ENCODE measurements at places on chromosomes 6 and 20.

DNA sequence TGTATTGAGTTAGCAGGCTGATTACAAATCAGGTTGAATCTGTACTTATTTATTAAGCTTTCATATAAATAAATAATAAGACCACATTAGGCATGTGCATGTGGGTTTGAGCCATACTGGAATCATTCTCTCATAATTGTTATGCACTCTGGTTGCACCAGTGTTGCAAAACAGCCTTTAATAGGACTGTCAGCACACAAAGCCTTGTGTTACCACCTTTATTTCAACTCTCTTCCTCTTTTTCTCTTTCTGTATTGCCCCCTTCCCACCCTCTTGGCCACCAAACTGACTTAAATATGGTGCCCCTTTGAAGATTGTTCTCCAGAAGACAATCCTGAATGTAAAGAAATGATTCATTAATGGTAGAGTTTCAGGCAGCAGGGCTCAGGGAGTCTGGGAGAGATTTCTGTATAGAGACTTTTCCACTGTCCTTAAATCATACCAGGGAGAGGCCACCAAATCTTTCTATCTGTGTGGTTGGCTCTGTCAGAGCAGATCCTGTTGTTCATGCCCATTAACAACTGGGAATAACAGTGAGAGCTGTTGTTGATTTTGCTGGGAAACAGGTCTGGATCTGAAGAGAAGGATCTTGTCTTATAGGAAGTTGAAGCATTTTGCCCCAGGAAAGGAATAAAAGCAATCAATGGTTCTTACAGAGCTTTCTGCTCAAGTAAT, 131.6 kb upstream of the SOX4 start:
- no peak for DNase-seq

DNA sequence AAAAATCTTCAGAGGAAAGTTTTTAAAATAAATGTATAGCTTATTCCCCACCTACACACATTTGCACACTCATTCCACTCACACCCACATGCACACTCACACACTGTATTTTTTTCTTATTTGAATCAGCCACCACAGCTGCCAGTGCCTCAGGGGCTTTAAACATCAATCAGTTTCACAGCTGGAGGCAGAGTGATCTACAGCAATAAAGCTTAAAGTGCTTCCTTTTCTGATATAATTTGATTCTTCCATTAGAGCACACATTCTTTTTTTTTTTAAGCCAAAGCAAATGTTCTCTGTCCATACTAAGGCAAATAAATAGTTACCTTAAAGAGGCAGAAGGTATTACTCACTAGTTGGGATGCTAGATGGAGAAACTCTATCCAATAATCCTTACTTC, 498.8 kb upstream of the POU3F2 start:
- peak; percentile 44 for DNase-seq

DNA sequence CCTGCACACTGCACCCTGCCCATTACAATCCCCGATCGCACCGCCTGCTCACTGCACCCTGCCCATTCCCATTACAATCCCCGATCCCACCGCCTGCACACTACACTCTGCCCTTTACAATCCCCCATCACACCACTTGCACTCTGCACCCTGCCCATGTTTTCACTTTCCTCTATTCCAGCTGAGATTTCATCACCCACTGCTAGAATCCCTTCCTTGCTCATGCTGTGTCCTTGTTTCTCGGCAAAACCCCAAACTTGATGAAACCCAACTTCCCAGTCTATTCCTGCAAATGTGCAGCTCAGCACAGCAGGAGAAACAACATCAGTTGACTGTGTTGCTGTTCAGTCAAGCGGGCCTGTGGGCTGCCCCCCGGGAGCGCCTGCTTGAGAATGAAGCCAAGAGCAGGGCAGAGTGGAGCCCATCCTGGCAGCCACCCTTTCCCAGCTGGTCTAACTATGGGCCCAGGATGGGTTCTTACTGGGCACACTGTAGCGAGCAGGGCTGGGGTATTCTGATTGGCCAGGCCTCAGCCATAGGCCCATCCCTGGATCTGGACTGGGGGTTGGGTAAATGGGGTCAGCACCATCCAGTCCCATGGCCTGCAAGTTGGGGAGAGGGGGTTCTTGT, 17.2 kb downstream of the MOCS3 start:
- no peak for DNase-seq

DNA sequence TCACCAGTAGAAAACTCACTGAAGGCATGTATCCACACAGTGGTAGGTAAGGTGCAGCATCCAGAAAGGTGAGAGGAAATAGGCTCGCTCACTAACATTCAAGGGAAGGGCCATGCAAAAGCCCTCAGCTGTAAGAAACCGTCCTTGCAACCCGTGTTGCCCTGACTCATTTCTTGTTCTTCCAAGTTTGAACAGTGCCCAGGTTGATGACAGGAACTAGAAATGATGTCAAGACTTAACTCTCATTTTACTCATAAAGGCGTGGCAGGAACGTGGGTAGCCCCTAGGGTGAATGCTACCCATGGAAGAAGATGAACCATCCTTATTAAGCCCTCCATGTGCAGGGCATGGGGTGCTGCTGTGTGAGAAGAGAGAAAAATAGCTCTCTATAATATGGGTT, 187.6 kb downstream of the CD83 start:
- no peak for DNase-seq

- DNase-seq = no peak
These were observed 6.2 kb downstream of the CSE1L start for GRCh38 chr20:49052334-49052733.

GRCh38 chr20:1741309-1742048, 83.9 kb upstream of the SIRPG start:
- no peak for DNase-seq

DNA sequence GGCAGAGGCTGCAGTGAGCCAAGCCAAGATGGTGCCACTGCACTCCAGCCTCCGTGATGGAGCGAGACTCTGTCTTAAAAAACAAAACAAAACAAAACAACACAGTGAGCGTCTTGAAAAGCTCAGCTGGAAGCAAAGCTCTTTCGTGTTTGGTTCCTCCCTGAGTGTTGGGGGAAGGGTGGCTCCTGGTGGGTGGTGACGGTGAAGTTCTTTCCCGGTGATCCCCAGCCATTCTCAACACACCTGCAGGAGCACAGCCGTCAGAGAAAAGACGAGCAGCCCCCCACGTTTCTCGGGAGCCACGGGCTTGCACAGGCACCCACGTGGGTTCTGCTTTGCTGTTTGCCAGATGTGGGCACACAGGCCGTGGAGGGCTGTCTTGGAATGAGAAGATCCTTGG, 3.2 kb downstream of the BHLHE23 start:
- DNase-seq = no peak

DNA sequence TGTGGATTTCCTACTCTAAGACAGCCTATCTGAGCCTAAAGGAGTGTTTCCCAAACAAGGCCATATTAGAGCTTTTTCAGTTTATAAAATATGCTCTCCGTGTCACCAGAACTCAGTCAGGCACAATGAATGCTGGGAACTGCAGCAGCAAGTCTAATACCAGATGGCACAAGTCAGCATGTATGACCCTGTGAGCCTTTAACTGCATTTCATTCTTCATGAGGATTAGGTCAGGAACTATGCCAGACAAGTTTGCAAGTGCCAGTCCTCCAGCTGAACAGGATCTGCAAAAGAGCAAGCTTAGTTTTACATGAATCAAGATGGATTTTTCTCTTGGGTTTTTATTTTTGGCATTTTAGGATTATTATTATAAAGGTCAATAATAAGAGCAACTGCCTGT, 66.7 kb upstream of the SAMD5 start:
- DNase-seq = no peak

- DNase-seq = peak; percentile 77
These were observed 125.7 kb downstream of the SLC23A2 start for GRCh38 chr20:4875578-4876067.

DNA sequence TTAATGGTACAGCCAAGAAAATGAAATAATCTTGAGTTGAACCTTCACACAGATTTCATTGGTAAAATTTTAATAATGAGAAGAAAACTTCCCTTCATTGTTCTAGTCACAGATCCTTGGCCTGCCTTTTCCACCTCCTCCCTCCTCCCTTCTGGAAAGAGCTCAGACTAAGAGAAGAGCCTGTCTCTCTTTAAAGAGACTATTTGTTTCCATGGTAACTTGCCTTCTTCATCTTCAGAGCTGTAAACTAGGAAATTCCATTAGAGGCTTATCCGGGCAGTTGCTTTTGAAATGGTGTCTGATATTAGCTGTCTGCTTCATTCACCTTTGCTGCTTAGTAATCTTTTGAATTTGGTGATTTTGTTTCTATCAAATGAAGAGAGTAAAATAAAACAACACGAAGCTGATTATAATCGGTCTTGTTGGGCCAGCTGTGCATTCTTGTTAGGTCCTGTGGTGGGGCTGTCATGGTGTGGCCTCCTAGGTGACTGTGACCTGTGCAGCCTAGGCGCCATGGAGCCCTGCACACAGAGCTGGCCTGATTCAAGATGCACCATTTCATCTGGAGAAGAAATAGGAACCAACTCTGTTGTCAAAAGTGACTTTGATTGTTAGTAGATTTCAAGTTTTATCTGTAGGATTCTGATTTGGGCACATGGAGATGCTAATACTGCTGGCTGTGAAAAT, 96.7 kb downstream of the MAP3K7 start:
- DNase-seq = no peak

- DNase-seq = no peak
These were observed 35.5 kb downstream of the WRNIP1 start for GRCh38 chr6:2800552-2801316.

GRCh38 chr6:147642458-147642857, 134.0 kb downstream of the SAMD5 start:
- no peak for DNase-seq

DNA sequence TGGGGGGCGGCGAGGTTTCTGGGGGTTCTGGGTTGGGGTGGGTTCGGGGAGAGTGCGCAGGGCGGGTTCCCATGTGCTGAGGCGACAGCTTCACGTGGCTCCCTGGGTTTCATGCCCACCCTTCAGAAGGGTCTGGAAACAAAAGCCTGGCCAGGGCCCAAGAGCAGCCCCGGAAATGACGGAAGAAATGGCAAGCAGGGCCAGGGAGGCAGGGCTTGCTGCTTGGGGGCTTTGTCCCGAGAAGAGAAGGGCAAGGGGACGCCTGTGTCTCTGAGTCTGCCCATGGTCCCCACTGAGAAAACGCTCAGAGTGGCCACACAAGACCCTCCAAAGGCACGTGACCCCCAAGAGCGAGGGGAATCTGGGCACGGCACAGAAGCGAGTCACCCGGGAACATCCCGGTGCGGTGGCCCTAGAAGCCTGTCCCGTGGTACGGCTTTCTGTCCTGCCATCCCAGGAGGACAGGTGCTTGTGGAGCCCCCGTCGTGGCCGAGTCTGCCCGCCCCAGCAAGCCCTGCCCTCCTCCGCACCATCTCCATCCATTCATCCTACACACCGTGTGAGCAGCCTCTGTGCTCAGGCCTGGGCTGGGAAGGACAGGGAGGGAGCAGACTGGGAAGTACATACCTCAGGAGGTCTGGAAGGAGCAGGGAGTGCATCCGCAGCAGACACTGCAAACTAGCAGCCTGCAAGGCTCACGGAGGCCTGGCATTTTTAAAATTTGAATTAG, 9.0 kb downstream of the NPEPL1 start:
- no peak for DNase-seq

DNA sequence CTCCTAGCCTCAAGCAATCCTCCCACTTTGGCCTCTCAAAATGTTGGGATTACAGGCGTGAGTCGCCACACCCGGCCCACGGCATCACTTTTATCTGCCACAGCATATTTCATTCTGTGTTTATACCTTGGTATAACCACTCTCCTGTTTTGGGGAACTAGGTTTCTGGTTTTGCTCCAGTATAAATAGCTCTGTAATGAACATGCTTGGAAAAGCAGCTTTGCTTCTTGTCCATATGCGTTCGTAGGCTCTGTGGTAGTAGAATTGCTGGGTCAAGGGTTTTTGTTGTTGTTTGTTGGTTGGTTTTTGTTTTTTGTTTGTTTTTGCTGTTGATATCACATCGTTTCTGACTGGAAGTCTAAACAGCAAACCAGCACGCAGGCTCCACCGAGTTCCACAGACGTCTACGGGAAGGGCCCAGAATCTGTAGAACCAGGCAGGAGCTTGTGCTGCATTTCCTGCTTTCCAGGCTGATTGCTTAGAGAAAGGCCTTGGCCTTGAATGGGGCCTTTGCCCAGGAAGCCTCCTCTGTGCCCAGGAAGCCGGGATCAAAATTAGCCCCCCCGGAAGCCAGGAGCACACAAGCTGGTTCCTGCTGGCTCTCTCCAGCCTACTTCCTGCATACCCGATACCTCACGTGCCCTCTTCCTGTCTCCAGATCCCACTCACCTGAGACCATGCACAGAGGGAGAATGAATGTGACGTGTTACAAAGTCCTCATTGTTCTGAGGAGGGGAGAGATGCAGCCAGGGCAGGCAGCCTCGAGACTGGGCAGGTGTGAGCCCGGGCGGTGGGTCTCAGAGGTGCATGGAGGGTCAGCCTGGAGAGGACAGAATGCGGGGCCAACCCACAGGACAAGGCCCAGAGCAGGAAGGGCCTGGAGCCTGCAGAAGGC, 34.7 kb downstream of the AAR2 start:
- DNase-seq = no peak

DNA sequence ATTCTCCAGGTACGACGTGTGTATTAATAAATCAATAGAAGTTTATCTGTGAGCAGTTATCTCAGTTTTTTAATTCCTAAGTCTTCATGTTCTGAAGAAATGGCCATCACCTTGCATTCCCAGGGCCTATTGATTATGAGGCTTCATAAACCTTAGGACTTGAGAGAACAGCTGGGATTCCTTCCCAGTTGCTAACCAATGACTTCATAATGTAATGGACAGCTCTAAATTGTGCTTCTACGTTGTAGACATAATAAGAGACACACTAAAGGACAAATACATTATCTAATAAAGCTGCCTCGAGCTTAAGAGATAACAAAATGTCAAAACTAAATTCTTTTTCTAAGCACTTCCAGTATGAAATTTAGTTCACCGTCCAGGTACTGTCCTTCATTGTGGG, 30.6 kb downstream of the TSHZ2 start:
- DNase-seq = no peak

DNA sequence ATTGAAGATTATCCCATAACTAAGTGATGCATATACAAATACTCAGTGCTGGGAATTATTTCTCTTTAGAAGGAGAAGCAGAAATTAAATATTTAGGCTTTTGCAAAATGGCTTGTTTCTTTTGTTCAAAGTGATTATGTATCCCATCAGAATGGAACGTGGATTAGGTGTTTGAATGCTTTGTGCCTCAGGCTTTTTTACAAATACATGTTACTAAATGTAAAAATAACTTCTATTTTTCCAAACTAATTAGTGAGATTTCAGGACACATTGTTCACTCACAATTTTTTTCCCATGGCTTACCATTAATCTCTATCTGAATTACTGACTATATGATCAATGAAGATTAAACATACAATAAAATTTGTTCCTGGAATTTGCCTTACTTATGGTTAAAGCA, 925.9 kb upstream of the CITED2 start:
- no peak for DNase-seq
